ENCODE measurements at places on chromosomes 12 and 14.

DNA sequence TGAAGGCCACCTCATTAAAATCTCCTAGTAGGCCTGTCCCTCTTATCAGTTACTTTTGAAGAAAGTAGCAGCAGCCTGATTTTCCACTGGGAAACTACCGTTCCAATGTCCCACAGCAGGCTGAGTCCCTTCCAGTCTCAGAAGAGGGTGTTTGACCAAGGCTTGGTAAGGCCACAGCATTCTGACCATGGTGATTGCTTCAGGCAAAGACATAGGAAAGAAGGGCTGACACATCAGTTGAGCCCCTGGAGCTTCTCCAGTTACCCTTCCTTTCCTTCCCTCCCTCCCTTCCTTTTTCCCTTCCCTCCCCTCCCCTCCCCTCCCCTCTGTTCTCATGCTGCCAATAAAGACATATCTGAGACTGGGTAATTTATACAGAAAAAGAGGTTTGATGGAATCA is 234.3 kb upstream of the NOS1 start:
- DNase-seq, result no peak

- no peak for DNase-seq
Observed at GRCh38 chr12:132246997-132247717, 82.2 kb downstream of the GALNT9 start.

GRCh38 chr14:106845286-106846087 is 1319.1 kb downstream of the TMEM121 start:
- no peak for DNase-seq

DNA sequence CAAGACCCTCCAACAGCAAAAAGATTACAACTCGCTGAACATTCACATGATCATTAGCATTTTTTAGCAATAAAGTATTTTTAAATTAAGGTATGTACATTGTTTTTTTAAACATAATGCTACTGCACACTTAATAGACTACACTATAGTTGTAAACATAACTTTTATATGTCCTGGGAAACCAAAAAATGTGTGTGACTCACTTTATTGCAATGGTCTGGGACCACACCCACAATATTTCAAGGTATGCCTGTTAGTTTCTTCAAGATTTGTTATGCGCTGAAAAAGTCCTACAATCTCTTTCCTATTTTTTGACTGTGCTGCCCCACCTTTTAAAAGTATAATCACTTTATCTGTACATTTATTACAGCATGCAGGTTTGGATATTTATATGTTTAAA is 30.4 kb upstream of the PCNX4 start:
- DNase-seq, result no peak

- DNase-seq, result no peak
Observed at GRCh38 chr12:2751230-2751629, 43.5 kb upstream of the FKBP4 start.

GRCh38 chr12:103799857-103800771 is 40.9 kb downstream of the NT5DC3 start:
- no peak for DNase-seq

DNA sequence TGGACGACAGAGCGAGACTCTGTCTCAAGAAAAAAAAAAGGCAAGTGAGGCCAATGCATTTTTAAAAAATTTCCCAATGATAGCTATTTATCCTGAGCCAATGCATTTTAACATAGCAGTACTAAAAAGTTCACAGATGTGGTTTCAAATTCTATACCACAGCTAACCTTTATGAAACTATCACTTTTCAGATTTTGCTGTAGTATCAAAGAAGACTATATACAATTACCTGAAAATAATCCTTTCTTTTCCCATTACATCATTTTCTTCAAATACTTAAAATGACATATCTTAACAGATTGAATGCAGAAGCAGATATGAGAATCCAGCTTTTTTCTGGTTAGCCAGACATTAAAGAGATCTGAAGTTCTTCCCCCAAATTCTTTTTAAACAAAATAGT is 13.2 kb downstream of the ATF7 start:
- DNase-seq, result no peak

- no peak for DNase-seq
Observed at GRCh38 chr14:54220071-54220703, 176.6 kb upstream of the CDKN3 start.

DNA sequence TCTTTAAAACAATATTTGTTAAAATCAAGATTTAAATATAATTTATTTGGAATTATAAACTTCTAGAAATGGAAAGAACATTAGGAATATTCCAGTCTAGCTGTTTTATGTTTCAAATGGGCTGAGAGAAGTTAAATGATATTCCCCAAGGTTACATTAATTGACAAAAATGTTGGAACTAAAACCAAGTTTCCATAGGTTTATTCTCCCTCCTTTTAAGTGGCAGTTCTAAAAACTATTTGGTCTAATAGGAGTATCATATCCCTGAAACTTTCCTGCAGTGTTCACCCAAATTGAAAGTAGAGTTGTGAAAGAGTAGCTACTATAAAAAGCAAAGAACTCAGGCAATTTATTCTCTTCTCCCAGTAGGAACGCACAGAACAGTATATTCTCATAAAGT is 1185.5 kb downstream of the LRFN5 start:
- no peak for DNase-seq
